PC-9 (cell line): ENCODE measurements at places on chromosomes 3 and 15.

DNA sequence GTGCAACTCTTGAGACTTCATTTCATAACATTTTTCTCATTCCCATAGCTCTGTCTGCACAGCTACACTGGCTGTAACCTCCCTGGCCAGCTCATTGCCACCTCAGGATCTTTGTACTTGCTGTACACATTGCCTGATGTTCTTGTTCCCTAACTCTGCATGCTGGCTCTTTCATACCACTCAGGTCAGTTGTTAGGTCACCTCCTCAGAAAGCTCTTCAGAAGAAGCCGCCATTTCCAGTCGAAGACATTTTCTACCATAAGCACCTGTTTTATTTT, 176.2 kb downstream of the AKAP13 start:
- DNase-seq: no peak

DNA sequence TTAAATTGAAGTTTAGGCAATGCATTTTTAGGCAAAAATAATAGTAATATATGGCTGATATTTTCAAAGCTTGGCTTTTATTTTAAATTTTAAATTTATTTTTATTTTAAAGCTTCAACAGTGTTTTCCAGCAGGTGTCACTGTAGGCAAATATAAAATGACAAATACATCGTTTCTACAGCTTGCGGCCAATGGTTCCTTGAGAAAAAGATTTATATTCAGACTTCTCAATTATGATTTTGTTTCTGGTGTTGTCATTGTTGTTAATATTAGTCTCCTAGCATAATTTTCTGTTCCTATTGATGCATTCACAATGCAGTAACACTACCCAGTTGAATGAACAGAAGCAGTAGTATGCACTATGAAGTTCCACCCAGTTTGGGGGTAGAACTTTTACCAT, 220.7 kb upstream of the DNAJC19 start:
- DNase-seq: no peak

- DNase-seq: no peak
These were observed 1.0 kb downstream of the IQSEC1 start for GRCh38 chr3:13072239-13072599.

- DNase-seq: no peak
These were observed 27.0 kb downstream of the PSTPIP1 start for GRCh38 chr15:77021803-77022381.

GRCh38 chr15:89860891-89861290, 32.9 kb downstream of the AP3S2 start:
- no peak for DNase-seq

GRCh38 chr3:8988791-8989558, 25.7 kb upstream of the RAD18 start:
- DNase-seq: no peak

GRCh38 chr3:31106912-31107311, 212.5 kb upstream of the GADL1 start:
- no peak for DNase-seq

- DNase-seq: no peak
These were observed 79.9 kb upstream of the ONECUT1 start for GRCh38 chr15:52870015-52870414.

GRCh38 chr15:57183614-57184344, 192.5 kb upstream of the CGNL1 start:
- no peak for DNase-seq

DNA sequence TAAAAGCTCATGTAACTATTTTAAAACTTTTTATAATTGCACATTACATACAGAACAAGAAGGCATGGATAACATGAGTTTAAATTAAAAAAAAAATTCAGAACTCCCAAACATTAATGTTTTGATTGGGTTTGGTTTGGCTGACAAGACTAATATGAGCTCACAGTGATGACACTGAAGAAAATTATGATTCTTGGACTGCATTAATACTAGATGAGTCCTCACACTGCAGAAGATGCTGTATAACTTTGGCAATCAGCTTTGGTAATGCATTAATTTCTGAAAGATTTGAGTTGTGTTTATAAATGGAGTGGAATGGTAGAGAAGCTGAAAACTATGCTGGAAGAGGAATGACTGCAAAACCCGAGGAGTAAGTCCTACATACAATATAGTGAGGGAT, 358.9 kb downstream of the PLCL2 start:
- no peak for DNase-seq

DNA sequence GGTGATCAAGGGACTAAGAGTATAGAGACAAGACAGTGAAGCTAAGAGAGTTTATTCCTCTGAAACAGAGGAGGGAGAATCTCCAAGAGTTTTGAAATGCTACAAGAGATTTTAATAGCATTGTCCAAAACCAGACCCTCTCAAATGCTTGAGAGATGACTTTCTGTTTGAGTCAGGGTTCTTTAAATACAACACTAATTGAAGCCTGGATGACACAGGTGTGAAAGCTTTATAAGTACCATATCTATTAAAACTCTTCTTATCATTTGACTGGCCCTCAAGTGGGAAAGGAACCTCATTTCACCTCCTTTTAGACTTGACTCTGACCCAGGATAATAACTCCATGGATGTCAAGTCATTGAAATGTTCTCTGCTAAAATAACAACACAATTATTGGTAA, 5.6 kb downstream of the COL8A1 start:
- DNase-seq: no peak
